ENCODE measurements at places on chromosomes 12 and 14.
A peak's percentile ranks its signal among the peaks of the same experiment; 100 is the strongest.

GRCh38 chr14:84555493-84555892, 974.5 kb upstream of the FLRT2 start:
- no peak for DNase-seq

DNA sequence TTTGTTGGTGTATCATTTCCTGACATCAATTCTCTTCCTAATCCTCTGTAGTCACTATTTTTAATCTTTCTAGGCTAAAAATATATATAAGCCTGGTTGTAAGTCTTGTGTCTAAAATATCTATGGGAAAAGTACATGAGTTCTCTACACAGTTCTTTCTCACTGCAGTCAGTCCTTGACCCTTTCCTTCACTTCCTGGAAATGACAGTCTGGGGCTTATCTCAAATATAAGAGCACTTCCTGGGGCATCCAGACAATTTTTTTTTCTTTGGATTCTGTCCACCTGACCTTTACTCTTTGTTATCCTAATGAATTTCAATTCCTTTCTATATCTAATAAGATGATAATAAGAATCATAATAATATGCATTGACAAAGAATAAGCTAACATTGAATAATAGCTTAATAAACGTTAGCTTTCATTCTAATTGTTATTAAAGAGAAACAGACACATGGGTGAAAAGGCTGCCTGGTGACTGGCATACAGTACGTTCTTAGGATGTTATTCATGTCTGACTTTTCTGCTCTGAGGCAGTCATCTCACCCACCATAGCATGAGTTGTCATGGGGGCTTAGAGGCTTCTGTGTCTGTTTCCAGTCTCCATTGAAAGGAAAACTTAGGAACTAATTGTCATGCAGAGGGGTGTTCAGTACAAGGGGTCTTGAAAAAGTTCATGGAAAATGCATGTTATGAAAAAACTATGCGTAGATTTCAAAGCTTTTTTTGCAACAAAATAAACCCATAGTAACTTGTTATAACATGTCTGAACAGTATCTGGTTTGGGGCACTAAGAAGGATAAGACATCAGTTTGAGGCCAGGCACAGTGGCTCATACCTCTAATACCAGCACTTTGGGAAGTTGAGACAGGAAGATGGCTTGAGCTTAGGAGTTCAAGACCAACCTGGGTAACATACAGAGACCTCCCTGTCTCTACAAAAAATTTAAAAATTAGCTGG, 66.2 kb upstream of the DNM1L start:
- DNase-seq: no peak

DNA sequence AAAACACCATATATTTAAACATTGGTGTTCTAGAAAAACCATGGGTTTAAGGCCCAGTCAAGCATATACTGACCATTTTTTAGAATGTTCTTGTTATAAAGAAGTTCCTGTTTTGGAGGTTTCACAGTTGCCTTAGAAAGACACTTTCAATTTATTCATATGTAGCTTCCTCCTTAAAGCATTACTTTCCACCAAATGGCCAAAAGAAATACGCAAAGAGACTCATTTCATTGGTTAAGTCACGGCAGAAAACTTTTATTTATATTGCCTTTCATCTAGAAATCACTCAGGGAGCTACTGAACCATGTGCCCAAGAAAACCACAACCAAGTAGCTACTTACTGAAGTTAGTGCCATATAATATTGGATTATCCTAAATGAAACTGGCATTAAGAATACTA, 40.0 kb downstream of the MYBPC1 start:
- DNase-seq: no peak

GRCh38 chr12:110565894-110566871, 16.9 kb downstream of the PPTC7 start:
- no peak for DNase-seq

DNA sequence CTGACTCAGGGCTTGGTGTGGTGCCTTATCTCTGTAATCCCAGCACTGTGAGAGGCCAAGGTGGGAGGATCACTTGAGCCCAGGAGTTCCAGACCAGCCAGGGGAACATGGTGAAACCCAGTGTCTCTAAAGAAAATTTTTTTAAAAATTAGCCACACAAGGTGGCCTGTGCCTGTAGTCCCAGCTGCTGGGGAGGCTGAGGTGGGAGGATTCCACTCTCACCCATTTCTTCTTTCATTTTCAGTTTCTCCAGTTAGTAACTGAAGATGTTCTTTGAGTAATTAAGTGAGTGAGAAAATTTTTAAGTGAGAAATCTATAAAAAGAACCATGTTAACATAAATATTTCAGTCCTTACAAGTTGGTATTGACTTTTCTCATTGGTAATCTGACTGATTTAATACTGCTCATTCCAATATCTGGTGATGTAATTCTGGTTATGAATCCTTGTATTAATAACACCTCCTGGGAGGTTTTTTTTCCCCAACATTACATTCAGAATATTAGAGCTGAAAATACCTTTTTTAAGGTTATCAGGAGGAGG, 6.1 kb downstream of the METTL3 start:
- no peak for DNase-seq

DNA sequence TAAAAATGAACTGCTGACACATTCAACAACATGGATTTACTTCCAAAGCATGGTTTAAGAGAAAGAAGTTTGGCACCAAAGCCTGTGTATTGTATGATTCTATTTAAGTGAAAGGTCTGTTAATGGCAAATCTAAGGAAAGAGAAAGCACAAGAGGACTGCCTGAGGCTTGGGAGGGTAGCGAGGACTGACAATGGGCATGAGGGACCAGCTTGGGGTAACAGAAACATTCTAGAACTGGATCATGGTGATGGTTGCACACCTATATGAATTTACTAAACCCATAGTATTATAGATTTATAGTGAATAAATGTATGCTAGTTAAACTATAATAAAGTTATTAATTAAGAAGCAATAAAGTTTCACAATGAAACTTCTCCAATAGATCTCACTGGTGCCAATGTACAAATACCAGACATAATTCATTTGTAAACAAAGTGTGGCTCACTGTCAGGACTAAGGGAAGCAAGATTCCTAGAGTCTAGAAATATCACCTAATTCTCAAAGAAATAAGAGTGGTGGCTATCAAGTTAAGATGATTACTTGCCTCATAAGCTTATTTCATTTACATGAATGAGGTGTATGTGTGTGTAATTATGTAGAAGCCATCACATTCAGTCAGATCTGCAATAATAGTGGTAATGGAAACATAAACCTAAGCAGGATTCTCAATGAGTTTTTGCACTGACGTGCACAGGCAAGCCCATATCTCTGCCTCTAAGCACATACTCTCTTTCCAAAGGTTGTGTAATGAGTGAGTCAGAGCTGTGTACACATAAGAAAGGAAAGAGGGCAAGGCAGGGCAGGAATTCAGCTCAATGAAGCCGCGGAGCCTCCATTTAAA, 353.4 kb downstream of the KCNH5 start:
- DNase-seq: no peak

GRCh38 chr12:131704509-131704908, 6.4 kb upstream of the SFSWAP start:
- DNase-seq: no peak

DNA sequence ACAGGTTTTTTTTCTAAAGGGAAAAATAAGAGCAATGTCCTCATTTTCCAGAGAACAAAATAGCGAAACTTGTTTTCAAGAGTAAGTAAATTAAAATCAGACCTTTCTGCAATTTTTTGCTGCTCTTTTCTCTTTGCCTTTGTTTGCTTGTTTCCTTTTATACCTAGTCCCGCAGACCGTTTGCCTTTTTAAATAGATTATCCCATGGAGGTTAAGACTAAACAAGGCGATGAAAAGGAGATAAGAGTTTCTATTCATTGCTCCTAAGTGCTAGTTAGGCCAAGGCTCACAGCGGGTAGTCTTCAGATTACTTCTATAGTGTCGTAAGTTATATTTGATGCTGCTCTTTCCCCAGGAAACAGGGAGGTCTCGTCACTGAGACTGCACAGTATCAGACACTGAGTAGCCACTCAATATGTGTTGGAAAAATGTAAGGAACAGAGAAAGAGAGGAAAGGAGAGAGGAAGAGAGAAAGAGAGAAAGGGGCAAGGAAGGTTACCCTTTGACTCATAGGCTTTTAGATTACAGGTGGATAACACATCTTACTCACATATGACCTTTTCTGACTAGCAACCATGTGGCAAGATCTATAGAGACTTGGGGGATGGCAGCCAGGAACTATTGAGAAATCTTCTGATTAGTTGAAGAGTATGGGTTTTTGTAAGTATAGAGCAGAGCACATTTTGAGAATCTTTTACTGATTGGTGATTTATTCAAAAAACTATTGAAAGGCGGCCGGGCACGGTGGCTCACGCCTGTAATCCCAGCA, 107.5 kb upstream of the PARP11 start:
- DNase-seq: no peak

DNA sequence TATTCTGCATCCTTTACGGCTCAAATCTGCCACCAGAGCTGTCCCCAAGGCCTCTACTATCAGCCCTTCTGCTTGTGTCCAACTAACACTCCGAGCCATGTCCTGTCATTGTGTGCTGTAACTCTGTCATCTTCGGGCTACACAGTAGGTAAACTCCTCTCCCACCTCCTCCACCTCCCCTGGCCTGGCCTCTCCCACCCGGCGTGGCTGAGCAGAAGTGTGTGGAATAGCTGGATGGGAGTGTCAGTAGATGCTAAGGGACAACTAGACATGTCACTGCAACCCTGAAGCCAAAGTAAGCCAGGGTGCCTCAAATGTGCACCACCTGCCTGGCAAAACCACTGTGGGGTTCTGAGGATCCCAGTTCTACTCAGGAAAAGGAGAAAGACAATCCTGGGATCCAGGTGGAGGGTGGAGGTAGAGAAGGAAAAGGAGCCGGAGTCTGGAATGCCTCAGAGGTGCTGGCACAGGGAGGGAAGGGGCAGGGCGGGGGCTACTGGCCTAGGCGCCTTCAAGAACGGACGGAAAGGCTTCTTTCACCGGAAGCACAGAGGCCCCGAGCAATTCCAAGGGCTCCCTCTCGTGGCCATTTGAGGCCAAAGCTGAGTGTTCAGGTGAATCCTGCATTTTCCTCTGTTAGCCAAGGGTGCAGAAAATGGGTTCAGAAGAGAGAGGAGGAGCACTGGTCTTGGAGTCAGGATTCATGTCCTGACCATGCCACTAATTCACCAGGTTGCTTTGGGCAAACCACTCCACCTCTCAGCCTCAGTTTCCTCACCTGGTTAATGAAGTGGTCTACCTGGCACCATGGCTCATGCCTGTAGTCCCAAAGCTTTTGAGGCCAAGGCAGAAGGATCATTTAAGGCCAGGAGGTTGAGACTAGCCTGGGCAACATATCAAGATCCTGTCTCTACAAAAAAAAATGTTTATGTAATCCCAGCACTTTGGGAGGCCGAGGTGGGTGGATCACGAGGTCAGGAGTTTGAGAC, 20.5 kb upstream of the FAM181A start:
- DNase-seq: no peak

DNA sequence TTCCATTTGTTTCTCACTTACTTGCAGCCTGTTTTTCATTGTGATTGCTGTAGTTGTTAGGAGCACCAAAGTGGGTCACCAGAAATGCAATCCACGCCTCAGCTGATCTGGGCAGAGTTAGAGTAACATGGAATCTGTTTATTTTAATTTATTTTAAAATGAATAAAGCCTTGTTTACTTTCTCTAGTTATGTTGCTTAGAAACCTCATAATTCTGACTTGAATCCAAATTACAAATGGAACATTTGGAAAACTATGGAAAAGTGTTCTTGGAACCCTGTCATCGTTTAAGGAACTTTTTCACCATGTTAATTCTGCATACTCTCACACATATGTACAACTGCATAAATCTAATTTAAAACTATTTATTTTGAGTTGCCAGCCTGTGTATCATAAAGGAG, 92.2 kb upstream of the DAAM1 start:
- no peak for DNase-seq

DNA sequence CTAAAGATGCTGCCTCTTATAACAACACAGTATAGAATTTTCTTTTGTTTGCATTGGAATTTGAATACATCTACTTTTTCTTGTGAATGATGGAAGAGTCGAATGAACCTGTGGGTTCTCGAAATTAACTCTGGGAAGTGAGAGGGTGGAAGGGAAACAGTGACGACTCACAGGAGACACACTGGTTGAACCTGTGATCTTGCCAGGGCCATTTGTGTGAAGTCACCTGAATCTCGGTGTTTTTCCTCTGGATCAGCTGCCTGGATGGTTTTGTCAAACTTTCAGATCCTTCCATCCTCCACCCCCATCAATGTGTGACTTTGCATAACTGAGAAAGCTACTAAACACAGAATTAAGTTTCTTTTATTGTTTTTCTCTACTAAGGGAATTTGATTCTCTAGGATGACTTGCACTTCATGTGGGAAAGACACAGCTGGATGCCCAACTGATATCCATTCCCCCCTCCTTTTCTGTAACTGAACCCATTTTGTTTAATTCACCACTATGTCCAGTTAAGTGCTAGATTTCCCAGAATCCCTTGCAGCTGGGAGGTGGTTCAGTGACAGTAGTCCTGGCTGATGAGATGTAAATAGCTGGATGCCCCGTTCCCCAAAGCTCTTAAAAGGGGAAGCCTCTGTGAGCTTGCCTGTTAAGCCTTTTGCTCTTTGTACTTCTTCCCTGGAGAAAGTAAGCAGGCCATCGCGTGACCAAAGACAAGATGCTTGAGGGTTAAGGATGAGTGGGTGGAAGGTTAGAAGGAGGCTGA, 6.3 kb downstream of the PPFIBP1 start:
- no peak for DNase-seq

DNA sequence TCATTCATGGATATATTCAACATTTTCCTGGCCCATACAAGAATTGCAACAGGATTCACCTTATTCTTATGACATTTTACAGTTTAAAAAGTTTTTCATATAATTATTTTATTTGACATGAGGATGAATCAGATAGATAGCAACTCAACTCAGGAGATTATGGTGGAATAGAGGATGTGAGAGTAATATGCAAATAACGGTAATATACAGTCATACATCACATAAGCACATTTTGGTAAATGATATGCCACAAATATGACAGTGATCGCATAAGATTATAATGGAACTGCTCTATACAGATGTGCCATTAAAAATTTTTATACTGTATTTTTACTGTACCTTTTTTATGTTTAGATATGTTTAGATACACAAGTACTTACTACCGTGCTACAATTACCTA, 24.1 kb upstream of the CRADD start:
- no peak for DNase-seq

GRCh38 chr14:71647086-71647784, 285.0 kb upstream of the RGS6 start:
- DNase-seq: no peak

GRCh38 chr14:75981426-75982265, at the start of gene TGFB3:
Gene TGFB3 (minus strand): TSS chr14:75981995. CDS start chr14:75980893, 1,102 bp downstream.
- peak; percentile 10 for DNase-seq

- no peak for DNase-seq
Observed at GRCh38 chr12:25734529-25735180, 181.6 kb upstream of the LMNTD1 start.

- no peak for DNase-seq
Observed at GRCh38 chr12:69404851-69405565, 45.5 kb downstream of the YEATS4 start.

DNA sequence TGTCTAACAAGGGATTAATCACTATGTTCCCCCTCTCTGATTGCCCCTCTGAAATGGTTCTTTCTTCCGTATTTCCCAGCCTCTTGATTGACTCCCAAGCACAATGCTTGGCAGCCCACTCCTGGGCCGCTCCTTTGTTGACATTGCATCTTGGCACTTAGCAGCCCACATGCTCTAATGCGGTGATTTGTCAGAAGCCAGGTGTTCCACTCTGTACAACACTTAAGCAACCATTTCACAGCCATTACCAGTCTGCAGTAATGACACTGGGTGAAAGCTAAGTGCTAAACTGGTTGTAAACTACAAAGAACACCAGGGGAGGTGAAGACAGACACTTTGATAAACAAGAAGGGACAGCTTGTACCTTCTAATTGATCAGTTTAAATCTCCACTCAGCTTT, 353.5 kb downstream of the TMEM132D start:
- DNase-seq: no peak

GRCh38 chr12:130161261-130162243, 712 bp upstream of the FZD10 start:
- DNase-seq: no peak

Measured in GOT3 (cell line).